T-helper 1 cell treated with Interleukin-12 subunit alpha and Interleukin-12 subunit beta and Interleukin-4 antibody, amounts not matched to agents 30 ng/mL and 1 ng/mL, for 36 hours (primary cell): ENCODE measurements at places on chromosomes 11 and 22. TPM values are rescaled to one million over a fixed set of nuclear protein-coding genes. Genes with fewer than 3 reads are reported as not detected.

Gene LIN7C
- 27.8 and 28.2 TPM in 2 replicates for total RNA-seq

Gene CNIH2
- total RNA-seq = 2.1 and 3.1 TPM in 2 replicates

Gene LDHAL6A
- total RNA-seq = 0.07 TPM in 1 of 2 replicates, not detected in the other

Gene FAM111B
- total RNA-seq = 63.3 and 63.7 TPM in 2 replicates

Gene POTEH
- total RNA-seq = not detected in 2 replicates

Gene EXPH5
- total RNA-seq = 0.88 and 1.7 TPM in 2 replicates

Gene C11orf87
- total RNA-seq = not detected in 2 replicates

Gene GNAZ
- 0.22 TPM in 1 of 2 replicates, not detected in the other for total RNA-seq

Gene APOL4
- total RNA-seq = 0.56 and 0.73 TPM in 2 replicates

Gene PIWIL4
- 0.69 and 1.0 TPM in 2 replicates for total RNA-seq

Gene MCAT
- 10.7 and 14.0 TPM in 2 replicates for total RNA-seq

Gene POU2AF3
- not detected in 2 replicates for total RNA-seq

Gene MAJIN
- total RNA-seq = not detected in 2 replicates

Gene PRDM11
- 1.8 and 2.2 TPM in 2 replicates for total RNA-seq

Gene BTG4
- total RNA-seq = not detected in 2 replicates

Gene APLNR
- not detected in 2 replicates for total RNA-seq

Gene APOBEC3A
- total RNA-seq = not detected in 2 replicates

Gene PPP6R3
- 130 and 139 TPM in 2 replicates for total RNA-seq

Gene DKK3
- total RNA-seq = not detected in 2 replicates

Gene PDGFD
- total RNA-seq = not detected in 2 replicates

Gene XKR3
- not detected in 2 replicates for total RNA-seq

Gene MUC6
- total RNA-seq = not detected in 2 replicates
